ENCODE measurements at places on chromosomes 2 and 18.

DNA sequence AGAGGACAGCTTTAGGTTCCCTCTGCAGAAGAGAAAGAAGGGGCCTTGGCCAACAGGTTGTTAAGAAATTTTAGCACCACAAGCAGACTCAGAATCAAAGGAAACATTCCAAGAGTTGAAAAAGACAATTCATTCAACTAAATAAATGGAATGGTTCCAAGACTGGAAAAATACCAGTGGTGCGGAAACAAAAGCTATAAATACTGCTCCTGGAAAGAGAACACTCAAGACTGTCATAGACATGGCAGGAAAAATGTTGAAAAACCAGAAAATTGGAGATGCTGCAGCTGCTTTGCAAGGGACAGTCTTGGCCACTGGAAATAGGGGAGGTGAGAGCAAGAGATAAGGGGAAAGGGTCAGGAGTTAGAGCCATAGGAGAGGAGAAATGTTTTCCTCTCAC lies 312.7 kb upstream of the CYRIA start:
- DNase-seq: no peak

- no peak for DNase-seq
Measured at GRCh38 chr18:25278394-25278793, 73.6 kb downstream of the ZNF521 start.

DNA sequence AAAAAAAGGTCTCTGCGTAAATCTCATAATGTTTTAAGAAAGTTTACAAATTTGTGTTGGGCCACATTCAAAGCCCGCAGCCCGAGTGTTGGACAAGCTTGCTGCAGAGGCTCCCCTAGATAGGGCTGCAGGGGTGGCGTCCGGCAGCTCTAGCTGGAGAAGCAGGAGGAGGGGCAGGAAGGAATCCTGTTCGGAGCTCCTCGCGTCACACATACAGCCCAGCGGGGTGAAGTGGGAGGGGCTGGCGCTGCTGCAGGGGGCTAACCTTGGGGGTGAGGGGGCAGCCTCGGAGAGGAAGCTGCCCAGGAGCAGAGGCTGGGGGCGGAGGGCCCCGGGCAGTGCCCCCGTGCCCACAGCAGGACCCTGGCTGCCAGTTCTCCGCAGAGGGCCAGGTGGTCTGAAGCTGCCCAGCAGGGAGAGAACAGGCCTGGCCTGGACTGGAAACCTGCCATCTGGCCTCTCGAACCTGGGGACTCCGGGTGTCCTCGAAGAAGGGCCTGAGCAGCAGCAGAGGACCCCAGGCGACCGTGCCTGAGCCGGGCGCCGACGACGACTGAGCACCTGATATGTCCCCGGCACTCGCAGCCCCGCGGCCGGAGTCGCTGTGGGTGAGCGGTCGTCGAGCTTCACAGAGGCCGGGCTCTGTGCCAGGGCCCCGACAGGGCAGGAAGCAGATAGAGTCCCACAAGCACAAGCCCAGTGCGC lies 2.6 kb upstream of the GPR35 start:
- no peak for DNase-seq

GRCh38 chr2:88250404-88250803 lies 80.3 kb downstream of the THNSL2 start:
- no peak for DNase-seq

- DNase-seq: no peak
Measured at GRCh38 chr2:43486603-43487002, 109.2 kb downstream of the THADA start.

DNA sequence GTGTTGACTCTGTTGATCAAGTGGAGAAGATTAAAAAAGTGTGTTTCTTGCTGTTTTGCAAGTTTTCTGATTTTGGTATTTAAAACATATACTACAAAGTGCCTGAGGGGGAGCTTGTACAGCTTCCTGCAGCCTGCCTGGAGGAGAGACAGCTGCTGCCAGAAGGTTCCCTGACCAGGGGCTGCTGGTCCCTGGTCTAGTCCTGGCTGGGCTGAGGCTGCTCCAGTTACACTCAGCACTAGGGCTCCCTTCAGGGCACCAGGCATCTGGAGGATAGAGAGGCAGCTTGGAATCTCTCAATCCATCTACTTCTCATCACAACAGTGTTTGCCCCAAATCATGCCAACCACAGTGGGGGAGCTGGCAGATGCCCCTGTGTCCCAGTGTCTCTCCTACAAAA lies 4.8 kb downstream of the MC2R start:
- no peak for DNase-seq

GRCh38 chr18:1053331-1054315 lies 149.0 kb downstream of the ADCYAP1 start:
- no peak for DNase-seq

DNA sequence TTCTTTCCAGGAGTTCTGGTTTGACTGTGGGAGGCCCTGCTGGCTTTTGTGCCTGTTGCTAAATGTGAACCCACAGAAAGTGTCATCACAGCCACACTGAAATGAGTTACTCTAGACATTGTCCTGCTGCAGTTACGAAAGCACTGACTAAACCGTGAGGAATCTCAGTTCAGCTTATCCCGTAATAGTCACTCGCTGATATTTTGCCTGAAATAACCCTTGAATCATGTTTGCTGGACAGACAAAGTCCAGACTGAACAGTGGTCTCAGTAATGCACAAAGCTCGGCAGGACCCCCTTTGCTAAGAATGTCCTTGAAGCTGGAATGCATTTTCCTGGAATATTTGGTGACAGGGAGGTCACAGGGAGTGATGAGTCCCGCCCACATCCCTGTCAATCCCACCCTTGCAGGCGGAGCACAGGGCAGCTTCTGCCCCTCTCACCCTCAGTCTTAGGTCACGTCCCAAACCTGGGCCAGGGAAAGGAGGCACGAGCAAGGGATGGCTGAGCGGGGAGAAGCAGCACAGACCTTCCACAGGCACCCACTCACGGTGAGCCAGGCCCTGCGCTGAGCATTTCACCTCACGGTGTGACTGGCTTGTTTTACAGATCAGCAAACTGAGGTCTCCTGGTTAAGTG lies 53.4 kb downstream of the ADI1 start:
- DNase-seq: no peak

DNA sequence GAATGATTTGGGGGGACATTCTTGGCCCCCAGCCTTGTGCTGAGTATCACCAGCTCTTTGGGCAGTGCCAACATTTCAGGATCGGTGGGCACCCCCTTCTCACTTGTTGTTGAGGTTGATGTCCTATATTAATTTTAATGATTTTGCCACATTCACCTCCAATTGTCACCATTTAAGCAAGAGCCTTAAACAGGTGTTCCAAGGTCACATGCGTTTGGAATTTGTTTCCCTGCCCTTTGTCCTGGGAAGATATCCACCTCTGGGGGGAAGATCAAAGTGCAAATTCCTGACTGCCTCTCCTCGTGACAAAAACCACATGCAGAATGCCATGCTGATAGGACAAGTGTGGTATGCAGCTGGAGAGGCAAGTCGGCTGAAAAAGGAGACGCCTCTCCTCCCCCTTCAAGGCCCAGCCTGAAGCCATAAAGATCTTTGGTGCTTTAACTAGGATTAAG lies 72.5 kb upstream of the ID2 start:
- DNase-seq: no peak

DNA sequence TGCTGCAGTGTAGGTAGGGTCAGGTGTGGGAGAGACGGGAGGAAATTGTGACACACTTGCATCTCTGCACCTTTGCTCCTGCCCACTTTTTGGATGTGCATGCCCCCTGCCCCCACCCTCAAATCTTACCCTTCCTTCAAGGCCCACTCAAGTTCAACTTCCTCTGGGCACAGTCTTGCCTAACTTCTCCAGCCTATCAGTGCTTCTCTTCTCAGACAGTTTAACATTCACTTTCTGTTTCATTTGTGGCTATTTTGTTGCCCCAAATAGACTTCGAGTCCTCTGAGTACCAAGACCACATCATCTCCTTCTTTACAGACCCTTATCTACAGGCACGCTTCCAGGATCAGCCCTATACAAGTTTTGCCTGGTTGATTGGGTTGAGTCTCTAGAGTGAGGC lies 2.7 kb downstream of the ST8SIA5 start:
- no peak for DNase-seq

DNA sequence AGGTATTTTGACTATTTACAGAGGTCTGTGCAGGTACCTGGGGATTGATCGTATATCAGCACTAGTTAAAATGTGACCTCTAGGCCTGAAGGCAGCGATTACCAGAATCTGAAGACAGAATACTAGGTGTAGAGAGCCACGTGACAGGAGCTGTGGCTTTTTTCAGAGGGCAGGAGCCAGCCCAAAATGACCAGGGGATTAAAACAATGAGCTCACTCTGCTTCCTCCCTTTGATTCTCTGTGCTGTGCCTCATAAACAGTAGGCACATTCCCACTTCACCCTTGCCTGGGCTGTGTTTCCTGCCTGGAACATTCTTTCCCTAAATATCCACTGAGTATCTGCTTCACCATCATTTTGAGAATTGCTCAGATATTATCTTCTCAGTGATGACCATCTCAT lies 15.2 kb downstream of the ITGAV start:
- no peak for DNase-seq

DNA sequence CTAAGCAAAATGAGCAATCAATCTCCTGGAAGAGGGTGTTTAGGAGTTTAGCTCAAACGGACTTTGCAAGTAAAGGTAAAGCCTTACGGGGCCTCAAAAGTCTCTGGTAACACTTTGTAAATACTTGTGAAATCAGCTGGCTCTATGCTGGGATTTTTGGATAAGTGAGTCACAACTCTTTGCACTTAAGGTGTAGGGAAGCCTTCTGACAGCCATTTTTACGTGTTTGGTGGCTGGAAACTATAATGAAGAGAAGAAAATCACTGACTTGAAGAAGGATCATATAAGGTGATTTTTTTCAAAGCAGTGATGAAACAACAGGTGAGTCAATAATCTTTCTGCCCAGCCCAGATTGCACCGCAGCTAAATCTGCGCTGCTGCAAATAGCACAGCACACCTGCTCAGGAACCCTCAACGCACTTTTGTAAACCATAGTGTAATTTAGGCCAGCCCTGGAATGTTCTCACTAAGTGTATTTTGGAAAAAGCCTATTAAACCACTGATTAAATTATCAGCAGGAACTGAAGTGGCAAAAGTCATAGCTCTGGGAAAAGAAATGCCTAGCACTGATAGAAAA lies 218.8 kb downstream of the AGPS start:
- no peak for DNase-seq

GRCh38 chr18:79600596-79600995 lies 79.0 kb upstream of the CTDP1 start:
- no peak for DNase-seq

DNA sequence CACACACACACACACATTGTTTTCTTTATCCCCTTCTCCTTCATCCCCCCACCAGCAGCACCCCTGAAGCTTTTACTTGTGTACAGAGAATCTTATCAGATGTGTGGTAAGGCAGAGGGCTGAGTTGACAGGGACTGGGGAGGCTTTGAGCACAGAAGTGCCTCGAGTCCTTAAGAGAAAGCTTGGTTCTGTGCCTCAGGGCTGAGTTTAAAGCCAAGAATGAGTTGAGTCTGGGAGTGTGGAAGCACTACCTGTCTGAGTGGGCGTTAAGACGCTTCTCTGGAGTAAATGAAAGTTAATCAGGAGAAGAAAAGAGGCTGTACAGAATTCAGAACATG lies 2.7 kb downstream of the ID2 start:
- no peak for DNase-seq

- no peak for DNase-seq
Measured at GRCh38 chr2:105798595-105798994, 53.9 kb downstream of the NCK2 start.

DNA sequence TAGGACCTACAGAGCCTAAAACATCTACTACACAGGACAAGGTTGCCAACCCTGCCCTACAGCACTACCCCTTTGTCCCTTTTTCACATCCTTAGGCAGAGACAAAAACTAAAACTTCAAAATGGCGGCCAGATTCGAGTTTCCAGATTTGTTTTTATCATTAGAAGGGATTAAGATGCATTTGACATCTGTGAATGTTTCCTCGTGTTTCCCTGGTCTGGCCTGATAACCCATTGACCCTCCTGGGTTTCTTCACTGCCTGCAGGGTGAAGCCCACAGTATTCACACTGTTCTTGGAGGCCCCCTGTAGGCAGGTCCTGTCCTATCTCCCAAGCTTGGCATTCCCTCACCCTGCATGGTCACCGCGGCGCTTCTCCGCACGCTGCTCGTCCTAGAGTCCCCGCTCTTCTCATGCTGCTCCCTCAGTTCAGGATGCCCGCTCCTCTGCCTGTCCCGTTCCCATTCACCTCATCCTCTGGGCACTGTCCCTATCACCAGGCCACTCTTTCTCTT lies 67.6 kb downstream of the TPGS2 start:
- DNase-seq: no peak

- DNase-seq: no peak
Measured at GRCh38 chr18:8197499-8197898, 411.7 kb upstream of the RAB12 start.

GRCh38 chr2:51105811-51106210 lies 73.9 kb upstream of the NRXN1 start:
- DNase-seq: no peak

GRCh38 chr18:36535202-36535935 lies 237.9 kb downstream of the FHOD3 start:
- DNase-seq: no peak

GRCh38 chr2:168375195-168375798 lies 80.8 kb upstream of the CERS6 start:
- DNase-seq: no peak

GRCh38 chr2:175136334-175137215 lies 31.4 kb downstream of the ATF2 start:
- no peak for DNase-seq

DNA sequence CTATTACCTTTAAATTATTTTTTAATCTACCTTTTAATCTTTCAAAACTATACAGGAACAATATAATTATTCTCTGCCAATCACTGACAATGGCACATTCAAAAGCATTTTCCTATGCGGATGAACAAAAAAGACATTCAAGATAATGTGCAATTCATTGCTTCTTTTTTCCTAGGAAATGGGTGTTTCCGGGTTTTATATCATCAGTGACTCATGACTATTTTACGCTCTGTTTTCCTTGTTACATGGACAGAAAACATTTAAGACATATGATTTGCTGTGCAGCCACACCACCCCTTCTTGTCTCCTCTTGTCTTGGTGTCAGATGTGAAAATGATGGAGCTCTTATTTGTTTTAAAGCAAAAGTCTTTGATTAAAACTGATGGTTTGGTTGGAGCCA lies 184.7 kb upstream of the LINC00305 start:
- no peak for DNase-seq

- no peak for DNase-seq
Measured at GRCh38 chr18:75407468-75408437, 19.8 kb downstream of the SMIM21 start.

- no peak for DNase-seq
Measured at GRCh38 chr18:58394046-58394445, 234.8 kb downstream of the ALPK2 start.

Measured in activated CD8-positive, alpha-beta memory T cell treated with anti-CD3 and anti-CD28 coated beads for 1 hour (primary cell).